ENCODE measurements at places on chromosomes 12 and 14.

- DNase-seq: no peak
These were observed 131.1 kb downstream of the CACNA1C start for GRCh38 chr12:2183556-2184541.

- DNase-seq: no peak
These were observed 70.8 kb upstream of the SRSF5 start for GRCh38 chr14:69696204-69696527.

DNA sequence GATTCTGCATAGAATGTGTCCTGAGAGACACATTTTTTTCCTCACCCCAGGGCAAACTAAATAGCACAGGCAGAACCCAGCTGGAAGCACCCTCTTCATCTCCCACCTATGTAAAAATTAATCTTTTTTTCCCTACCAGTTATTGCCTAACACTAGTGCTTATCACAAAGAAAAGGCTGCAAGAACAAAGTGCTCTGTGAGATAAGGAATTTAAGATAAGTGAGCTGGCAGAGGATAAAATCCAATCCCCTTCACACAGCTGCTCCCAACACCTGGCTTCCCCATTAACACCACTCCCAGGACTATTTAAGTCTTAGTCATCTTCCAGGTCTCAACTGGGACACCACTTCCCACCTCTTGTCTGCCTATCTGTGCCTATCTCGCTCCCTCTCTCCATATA lies 75.2 kb downstream of the TTC9 start:
- DNase-seq: no peak

- no peak for DNase-seq
These were observed 1178.0 kb downstream of the VRK1 start for GRCh38 chr14:97975216-97975615.

GRCh38 chr14:34018125-34018524 lies 67.3 kb upstream of the EGLN3 start:
- no peak for DNase-seq

DNA sequence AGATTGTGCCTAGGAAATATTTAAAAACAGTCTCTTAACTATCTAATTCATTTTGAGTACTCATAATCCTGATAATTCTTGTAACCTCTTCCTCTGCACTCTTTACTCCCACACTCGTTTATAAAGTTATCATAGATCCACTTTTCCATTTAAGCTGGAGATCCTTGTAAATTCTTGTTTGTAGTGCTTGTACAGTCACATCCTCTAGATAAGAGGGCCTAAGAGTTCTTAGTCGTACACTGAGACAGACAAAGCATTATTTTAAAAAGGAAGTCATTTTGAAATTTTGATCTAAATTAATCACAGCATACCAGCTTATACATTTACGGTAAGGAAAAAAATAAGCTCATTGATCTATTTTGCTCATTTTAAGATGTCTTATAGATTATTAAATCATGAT lies 42.5 kb downstream of the LMO3 start:
- DNase-seq: no peak

GRCh38 chr12:67533159-67533558 lies 115.4 kb upstream of the DYRK2 start:
- no peak for DNase-seq

GRCh38 chr12:1872448-1872847 lies 46.0 kb downstream of the CACNA2D4 start:
- no peak for DNase-seq

DNA sequence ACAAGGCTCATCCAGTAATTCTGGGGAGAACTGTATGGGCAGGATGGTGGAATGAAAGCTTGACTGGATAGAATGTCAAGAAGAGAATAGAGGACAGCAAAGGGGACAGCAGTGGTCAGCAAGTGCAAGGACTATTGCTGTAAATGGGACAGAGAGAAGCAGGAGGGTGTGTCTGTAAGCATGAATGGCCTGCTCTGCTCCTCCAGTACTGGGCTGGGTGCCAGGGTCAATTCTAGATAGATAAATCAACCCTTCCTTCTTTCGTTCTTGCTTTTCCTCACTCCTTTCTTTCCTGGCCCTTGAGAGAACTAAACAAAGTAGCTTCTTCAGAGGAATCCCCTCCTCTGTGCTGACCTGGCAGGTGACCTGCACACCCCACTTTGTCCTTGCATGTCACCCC lies 1019.2 kb downstream of the BCL11B start:
- no peak for DNase-seq

- no peak for DNase-seq
These were observed at the start of gene BRI3BP for GRCh38 chr12:124993626-124994436. Gene BRI3BP (plus strand): TSS chr12:124993645. CDS start chr12:124993791, 146 bp downstream.

- no peak for DNase-seq
These were observed 904 bp upstream of the FAM177A1 start for GRCh38 chr14:35044939-35045797.

DNA sequence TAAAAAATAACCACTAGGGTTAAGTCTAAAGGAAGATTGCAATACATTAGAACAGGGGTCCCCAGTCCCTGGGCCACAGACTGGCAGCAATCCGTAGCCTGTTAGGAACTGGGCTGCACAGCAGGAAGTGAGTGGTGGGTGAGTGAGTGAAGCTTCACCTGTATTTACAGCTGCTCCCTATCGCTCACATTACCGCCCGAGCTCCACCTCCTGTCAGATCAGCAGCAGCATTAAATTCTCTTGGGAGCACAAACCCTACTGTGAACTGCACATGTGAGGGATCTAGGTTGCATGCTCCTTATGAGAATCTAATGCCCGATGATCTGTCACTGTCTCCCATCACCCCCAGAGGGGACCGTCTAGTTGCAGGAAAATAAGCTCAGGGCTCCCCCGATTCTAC lies 15.5 kb downstream of the ADGRD1 start:
- DNase-seq: no peak

- DNase-seq: no peak
These were observed 61.4 kb upstream of the SCN8A start for GRCh38 chr12:51529651-51529970.

GRCh38 chr14:72545411-72546311 lies 348.2 kb downstream of the DPF3 start:
- no peak for DNase-seq

- DNase-seq: no peak
These were observed 67.8 kb downstream of the HMGA2 start for GRCh38 chr12:65891987-65892481.

DNA sequence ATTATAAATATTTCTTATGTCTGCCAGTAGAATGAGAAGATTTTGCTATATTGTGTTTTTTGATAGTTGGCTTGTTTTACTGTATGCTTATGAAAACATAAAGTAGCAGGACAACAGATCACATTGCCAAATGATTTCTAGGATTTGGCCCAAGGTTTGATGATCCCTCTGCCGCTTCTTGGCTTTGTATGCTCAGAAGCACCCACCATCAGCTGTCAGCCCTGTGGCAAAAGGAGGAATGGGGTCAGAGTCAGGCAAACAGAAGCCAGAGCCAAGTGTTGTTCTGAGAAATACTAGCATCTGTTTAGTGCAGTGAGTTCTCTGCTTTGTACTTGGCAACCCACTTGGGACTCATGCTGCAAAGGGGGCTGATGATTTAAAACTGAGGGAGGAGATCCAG lies 152.2 kb downstream of the PDE3A start:
- no peak for DNase-seq

GRCh38 chr12:43331935-43332334 lies 220.1 kb downstream of the ADAMTS20 start:
- DNase-seq: no peak

DNA sequence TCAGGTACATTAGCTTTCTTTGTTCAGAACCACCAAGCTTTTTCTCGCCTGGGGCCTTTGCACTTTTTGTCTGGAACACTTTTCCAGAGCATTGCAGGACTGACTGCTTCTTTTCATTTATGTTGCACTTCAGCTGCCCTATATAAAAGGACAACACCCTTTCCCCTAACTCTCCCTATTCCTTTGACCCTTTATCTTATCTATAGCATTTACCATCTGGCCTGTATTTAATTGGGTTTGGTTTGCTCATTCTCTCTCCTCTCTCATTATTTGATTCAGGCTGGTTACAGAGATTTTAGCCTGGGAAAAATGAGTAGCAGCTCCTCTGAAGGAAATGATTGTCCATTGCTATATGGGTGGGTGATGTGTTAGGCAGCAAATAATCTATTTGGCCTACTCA lies 165.4 kb downstream of the KICS2 start:
- no peak for DNase-seq

GRCh38 chr12:110972866-110973265 lies 52.5 kb upstream of the MYL2 start:
- DNase-seq: no peak

GRCh38 chr14:73787486-73788316 lies 63.9 kb upstream of the PTGR2 start:
- DNase-seq: peak; percentile 39

DNA sequence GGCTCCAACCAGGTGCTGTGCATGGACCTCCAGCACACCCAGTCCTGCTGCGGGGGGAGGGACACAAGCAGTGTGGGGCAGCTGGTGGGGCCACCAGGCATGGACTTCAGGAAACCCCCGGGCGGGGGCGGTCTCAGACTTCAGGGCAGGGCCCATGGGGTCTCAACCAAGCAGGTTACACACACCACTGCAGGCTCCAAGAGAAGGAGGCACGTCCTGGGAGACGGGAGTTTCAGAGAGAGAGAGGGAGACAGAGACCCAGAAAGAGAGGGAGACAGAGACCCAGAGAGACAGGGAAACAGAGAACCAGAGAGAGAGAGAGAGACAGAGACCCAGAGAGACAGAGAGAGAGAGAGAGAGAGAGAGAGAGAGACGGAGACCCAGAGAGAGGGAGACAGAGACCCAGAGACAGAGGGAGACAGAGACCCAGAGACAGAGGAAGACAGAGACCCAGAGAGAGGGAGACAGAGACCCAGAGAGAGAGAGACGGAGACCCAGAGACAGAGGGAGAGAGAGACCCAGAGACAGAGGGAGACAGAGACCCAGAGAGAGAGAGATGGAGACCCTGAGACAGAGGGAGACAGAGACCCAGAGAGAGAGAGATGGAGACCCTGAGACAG lies 128.9 kb downstream of the NCOR2 start:
- DNase-seq: no peak

DNA sequence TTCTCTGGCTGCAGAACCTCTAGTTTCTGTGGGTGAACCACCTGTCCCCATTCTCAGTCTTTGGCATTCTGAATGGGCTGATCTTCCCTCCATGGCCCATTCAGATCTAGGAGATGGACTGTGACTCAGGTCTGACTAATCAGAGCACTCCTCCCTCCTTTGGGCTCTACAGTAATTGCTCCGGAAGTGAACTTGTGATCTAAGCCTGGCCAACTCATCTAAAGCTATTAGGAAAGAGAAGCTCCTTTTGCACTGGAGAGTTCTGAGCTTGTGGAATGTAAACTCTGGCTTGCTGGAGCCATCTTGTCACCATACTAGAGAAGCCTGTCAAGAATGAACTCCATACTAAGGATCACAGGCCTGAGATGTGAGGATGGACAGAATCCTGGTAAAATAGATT lies 168.2 kb downstream of the SUDS3 start:
- no peak for DNase-seq

GRCh38 chr12:12582193-12582881 lies 19.7 kb upstream of the DUSP16 start:
- no peak for DNase-seq

GRCh38 chr12:3534511-3534910 lies 43.5 kb downstream of the PRMT8 start:
- DNase-seq: no peak

DNA sequence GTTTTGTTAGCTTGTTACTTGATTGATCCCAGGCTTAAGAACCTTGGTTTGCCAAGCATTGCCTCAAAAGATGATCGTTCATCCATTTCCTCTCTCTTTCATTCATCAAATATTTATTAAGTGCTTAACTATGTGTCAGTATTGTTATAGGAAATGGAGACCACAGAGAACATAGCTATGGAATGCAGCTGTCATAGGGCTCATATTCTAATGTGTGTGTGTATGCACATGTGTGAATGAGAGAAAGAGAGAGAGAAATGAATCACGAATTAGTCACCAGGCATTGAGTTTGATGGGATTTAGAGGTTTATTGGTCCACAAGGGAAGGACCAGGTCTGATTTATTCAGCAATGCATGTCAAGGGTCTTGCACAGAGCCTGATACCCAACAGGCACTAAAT lies 71.0 kb upstream of the FBXO21 start:
- DNase-seq: no peak

Data from T-helper 1 cell (primary cell).